Stimulated activated CD4-positive, alpha-beta T cell treated with anti-CD3 and anti-CD28 coated beads, Interleukin-2, amount 100 ng/mL, for 48 hours (primary cell): ENCODE measurements at places on chromosomes 7 and 10.
A peak's percentile ranks its signal among the peaks of the same experiment; 100 is the strongest.

DNA sequence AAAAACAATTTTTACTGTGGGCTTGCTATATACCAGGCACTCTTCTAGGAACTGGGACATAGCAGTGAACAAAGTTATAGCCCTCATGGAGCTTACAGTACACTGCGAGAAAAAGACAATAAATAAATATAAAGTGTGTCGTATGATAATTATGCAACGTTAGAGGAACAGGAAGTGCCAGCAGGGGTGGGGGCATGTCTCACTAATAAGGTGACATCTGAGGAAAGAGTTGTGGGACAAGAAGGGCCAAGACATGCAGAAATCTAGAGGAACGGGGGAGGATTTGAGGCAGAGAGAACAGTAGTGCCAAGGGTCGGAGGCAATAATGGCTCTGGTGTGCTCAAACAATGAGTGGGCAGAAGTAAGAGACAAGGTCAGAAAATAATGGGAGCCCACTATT lies 52.8 kb downstream of the LMBR1 start:
- no peak for DNase-seq

- DNase-seq = peak; percentile 32
Measured at GRCh38 chr7:107660381-107661080, at the start of gene SLC26A4. TSS of gene SLC26A4 (plus strand) at chr7:107660828. CDS start at chr7:107661642, 814 bp downstream.

DNA sequence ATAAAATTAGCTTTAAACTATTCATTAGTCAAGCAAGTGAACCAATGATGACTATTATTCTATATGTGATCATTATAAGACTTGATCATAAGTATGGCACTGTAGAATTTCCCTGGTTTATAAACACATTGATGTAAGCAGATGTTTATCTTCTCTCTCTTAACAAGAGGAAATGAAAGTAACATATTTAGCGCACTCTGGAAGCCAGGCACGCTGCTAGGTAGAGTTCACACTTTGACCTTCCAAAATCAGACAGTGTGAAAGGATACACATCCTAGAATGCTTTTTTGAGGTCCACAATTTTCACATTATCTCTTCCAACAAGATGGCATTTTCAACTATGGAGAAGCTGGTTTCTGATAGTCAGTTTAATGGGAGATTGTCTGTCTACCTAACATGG lies 529.4 kb upstream of the IGFBP3 start:
- DNase-seq = no peak

GRCh38 chr7:150568714-150569113 lies 1.5 kb downstream of the GIMAP4 start:
- DNase-seq = no peak

DNA sequence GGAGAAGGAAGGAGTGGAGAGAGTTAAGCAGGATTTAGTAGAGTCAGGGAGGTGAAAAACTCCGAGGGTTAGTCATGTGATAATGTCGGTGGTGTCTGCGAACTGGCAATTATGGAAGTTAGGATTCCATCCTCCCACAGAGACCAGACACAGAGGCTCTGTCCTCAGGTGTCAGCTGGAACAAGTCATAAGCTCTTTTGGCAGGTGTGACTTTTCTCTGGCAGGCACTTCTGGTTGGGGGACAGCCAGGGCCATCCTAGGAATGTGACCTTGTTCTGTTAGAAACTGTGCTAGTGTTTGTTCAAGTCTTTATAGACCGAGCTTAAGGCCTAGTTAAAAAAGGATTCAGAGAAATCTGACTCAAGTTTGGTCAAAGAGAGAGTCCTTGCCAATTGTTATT lies 371.0 kb downstream of the DPP6 start:
- DNase-seq = no peak

- no peak for DNase-seq
Measured at GRCh38 chr7:42217053-42217452, 20.0 kb downstream of the GLI3 start.

GRCh38 chr7:108348913-108349312 lies 107.3 kb downstream of the NRCAM start:
- DNase-seq = no peak

DNA sequence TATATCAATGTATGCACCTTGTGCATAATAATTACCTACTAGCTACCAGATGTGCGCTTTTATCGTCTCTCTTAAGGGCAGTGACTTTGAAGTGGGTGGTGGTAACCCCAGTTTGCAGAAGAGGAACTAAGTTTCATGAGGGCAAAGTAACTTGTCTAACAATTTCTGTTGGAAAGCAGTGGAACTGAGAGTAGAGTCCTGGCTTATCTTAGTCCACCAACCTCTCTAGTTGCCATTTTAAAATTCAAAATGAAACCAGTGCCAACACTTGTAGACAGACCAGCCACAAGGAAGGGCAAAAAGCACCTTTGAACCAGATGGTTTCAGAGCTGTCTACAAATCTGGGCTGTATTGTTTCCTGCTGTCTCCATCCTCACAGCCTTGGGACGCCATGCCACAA lies 32.0 kb upstream of the RBM20 start:
- no peak for DNase-seq

- DNase-seq = no peak
Measured at GRCh38 chr10:93873420-93874115, 20.2 kb upstream of the SLC35G1 start.

DNA sequence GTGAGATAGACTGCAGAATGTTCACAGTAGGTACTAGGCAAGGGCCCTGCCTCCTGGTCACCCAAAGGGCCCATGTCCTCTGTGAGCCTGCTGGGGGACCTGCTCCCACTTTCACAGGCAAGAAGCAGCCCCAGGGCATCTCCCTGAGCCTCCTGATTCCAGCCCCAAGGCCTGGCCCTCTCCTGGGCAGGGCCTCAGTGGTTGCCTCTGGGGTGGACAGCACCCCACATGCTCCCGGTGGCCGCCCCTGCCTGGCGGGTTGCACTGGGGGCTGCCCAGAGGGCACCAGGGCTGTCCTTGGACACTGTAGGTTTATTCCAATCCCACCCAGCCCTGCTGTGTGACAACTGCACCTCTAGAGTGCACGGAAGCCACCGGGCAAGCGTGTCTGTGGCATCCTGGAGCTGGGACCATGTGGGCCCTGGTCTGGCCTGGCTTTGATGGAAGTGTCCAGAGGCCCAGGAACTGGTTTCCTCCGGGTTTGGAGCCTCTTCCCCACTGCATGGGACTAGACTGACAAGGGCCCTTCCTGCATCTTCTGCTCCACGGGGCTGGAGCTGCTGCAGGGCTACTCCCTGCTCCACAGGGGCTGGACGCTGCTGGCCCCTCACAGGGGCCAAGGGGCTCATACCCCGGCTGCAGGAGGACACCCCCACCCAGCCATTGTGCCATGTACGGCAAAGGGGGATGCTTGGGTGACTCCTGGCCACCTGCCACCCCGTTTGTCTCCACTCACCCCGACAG lies 25.0 kb upstream of the SYCE1 start:
- DNase-seq = no peak

GRCh38 chr7:22726907-22727713 lies at the start of gene IL6:
TSS of gene IL6 (plus strand) at chr7:22727200. CDS start at chr7:22727263, 63 bp downstream.
- no peak for DNase-seq

DNA sequence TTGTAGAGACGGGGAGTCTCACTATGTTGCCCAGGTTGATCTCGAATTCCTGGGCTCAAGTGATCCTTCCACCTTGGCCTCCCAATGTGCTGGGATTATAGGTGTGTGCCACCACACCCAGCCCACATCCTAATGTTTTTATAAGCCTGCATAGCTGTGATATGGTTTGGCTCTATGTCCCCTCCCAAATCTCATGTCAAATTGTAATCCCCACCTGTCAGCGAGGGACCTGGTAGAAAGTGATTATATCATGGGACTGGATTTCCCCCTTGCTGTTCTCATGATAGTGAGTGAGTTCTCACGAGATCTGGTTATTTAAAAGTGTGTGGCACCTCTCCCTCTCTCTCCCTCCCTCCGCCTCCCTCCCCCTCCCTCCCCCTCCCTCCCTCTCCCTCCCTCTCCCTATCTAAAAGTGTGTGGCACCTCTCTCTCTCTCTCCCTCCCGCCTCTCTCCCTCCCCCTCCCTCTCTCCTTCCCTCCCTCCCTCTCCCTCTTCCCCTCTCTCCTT lies 13.9 kb downstream of the BAMBI start:
- no peak for DNase-seq

GRCh38 chr10:26334232-26334931 lies 103.8 kb upstream of the APBB1IP start:
- no peak for DNase-seq

GRCh38 chr7:75835688-75836285 lies 22.2 kb upstream of the CCL24 start:
- no peak for DNase-seq

- no peak for DNase-seq
Measured at GRCh38 chr7:831596-832166, 595 bp upstream of the SUN1 start.

DNA sequence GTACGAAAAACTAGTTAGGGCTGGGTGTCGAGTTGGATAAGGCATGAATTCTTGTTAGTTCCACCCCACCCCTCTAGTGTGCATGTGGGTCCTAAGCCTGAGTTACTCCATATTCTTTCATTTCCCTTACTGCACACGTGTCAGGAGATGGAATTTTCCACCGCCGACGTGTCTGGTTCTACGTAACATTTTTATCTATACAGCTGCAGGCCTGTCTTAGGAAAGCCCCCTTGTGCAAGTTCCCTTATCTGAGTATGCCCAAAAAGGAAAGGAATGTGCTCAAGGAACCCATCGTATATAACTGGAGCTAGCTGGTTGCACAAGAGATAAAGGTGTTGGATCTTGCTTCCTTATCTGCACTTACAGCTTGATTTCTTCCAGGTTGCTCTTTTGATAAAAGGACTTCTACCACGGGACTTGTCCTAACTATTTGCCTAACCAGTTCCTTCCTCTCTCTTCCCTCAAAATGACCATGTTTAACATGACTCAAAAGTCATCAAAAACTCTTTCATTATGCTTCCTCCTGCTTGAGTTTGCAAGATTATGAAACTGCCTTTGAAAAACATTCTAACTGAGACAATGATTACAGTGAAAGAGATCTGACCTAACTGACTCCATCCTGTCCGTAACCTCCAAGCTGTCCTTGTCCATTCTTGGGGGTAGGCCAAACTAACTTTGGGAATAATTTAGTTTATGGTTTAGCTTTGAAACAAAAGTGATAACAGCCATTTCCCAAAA lies 181.4 kb downstream of the AKR1D1 start:
- no peak for DNase-seq

- DNase-seq = no peak
Measured at GRCh38 chr10:103140469-103140868, 52.6 kb downstream of the NT5C2 start.

DNA sequence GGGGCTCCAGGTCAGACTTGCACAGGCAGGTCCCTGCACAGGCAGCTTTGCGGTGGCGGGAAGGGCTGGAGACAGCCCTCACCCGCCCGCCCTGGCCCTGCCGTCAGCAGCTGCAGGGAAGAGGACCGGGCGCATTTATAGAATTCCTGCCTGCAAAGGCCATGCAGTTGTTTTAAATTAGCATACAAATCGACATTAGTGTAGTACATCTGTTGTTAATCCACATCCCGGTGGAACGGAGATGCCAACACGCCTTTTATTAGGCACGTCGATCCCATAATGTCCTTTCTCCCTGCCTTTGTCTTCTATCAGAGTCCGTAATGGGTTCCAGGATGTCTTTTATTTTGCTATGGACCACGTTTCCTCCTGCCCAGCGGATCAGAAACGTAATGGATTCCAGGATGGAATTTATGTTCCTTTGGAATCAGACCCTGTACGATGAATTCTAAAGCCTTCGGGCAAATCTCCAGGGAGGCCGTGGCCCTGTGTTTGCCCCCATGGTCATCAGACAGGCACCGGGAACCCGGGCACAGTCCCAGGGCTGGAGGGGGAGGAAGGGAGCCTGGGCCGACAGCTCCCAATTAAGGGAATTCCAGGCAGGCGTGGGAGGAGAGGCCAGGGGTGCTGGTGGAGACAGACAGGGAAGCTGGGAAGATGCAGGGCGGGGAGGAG lies 123.9 kb downstream of the COL26A1 start:
- no peak for DNase-seq

GRCh38 chr7:6274743-6275142 lies 2.3 kb upstream of the CYTH3 start:
- DNase-seq = no peak

DNA sequence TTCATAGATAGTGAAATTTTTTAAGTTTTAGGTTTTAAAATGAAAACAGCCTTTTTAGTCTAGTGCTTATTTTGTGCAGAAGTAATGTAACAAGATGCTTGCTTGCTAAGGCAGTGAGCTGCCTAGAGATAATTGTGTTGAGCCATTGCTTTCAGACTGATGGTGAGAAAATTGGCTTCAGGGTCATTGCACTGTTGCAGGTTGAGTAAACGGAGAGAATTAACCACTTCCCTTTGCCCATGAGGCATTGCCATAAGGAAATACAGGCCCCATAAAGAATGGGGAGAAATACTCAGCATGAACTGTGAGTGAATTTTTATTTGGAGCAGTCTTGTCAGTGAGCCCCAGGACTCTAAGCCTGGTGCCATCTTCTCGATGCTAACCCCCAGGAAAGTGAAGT lies 140.5 kb downstream of the LRRC4 start:
- no peak for DNase-seq

- no peak for DNase-seq
Measured at GRCh38 chr7:50743016-50743415, 39.7 kb downstream of the GRB10 start.

DNA sequence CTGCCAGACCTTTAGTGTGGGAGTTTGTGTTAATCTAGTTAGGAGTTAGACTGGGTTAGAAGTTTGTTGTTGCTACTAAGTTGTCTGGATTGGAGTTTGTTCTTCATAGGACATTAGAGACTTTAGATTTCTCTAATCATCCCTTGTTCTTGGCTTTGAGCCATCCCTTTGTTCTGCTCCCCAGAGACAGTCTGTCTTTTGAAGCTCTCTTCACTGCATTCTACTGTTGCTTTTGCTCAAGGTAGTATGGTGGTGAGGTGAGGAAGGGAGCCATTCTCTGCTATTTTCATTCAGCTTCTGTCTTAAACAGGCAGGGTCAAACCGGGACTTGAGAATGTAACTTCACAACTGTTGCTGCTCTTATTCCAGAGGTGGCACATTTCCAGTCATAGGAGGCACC lies 10.4 kb upstream of the TARP start:
- DNase-seq = no peak

DNA sequence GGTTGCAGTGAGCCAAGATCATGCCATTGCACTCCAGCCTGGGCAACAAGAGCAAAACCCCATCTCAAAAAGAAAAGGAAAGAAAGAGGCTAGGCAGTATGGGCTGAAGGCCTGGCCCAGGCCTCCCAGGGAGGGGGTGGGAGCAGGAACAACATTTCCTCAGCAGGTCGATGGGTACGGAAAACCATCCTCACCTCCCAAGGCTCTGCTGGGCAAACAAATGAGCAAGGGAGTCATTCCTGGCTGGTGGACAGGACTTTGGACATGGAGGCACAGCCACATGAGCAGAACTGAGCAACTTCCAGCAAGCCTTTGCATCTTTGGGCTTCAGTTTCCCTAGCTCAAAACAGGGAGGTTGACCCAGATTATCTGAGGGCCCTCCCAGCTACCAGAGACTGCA lies 13.0 kb downstream of the OGDHL start:
- DNase-seq = no peak
